ENCODE measurements at places on chromosomes 6 and 20.

DNA sequence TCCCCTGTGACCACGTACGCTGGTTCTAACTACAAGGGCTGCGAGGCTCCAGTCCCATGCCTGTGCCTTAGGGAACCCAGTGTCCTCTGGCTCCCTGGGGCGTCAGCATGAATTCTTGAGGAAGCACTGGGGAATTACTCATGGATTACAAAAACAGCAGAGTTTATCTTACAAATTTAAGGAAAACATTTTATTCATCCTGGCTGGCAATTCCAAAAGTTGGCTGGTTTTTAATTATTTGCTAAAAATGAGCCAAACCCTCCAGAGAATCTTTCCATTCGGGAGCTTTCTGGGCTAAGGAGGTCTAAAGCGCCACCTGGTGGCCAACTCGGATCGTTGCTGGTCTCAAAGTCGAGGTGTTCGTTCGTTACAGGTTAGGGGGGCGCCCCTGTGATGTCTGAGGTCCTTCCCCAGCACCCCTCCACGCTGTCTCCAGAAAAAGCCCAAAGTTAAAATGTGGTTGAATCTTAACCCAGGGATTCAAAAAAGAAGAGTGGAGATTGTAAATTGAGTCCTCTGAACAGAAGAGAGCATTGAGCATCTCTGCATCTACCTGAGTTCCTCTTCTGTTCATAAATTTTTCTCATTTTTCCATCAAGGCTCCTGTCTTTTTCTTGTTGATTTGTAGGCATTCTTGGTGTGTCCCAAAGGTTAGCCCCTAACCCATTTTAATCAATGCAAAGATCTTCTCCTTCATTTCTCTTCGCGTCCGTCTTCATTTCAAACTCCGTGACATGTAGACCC lies 99.4 kb downstream of the BFSP1 start:
- H3K4me3 ChIP-seq: no peak overlapping the region
- peaks cover 33% of the 10 kb centered on the region for H3K27me3 ChIP-seq
- no peaks in the 10 kb centered on the region for H3K36me3 ChIP-seq
- no peak overlapping the region for H3K27ac ChIP-seq

- no peak overlapping the region for H3K4me3 ChIP-seq
- H3K27me3 ChIP-seq: no peaks in the 10 kb centered on the region
- no peak overlapping the region for H3K27ac ChIP-seq
- peaks cover 41% of the 10 kb centered on the region for H3K36me3 ChIP-seq
- no peak for DNase-seq
- no peaks in the 10 kb centered on the region for H3K4me1 ChIP-seq
These were observed 28.7 kb upstream of the PI16 start for GRCh38 chr6:36925809-36926208.

- H3K36me3 ChIP-seq: peaks cover 12% of the 10 kb centered on the region
- peaks cover 33% of the 10 kb centered on the region for H3K4me1 ChIP-seq
- no peak for DNase-seq
- H3K4me3 ChIP-seq: peak overlapping the region; percentile 78
- H3K27me3 ChIP-seq: no peaks in the 10 kb centered on the region
These were observed 385.5 kb downstream of the HDGFL1 start for GRCh38 chr6:22954749-22955385.

DNA sequence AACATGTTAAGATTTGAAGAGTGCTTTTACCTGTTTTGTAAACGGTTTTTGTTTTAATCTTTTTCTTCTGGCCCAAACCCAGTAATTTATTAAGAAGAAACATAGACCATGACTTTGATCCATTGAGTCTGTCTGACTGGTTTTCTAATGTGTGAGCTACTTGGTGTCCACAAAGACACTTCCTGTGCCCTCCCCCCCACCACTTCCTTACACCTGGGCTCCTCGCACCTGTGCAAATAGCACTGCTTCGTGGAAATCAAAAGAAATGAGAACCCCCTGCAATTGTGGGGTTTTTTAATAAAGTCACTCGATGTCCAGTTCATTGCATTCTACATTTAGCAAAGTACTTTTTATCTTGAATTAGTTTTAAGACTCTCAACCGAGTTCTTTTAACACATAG lies 65.5 kb downstream of the SMOC2 start:
- peaks cover 2% of the 10 kb centered on the region for H3K4me1 ChIP-seq
- no peaks in the 10 kb centered on the region for H3K36me3 ChIP-seq
- no peak overlapping the region for H3K27ac ChIP-seq
- H3K4me3 ChIP-seq: no peak overlapping the region
- H3K27me3 ChIP-seq: peaks cover 5% of the 10 kb centered on the region

- H3K27me3 ChIP-seq: no peaks in the 10 kb centered on the region
- no peak for DNase-seq
- no peak overlapping the region for H3K4me3 ChIP-seq
- H3K4me1 ChIP-seq: no peaks in the 10 kb centered on the region
- no peak overlapping the region for H3K27ac ChIP-seq
These were observed 544.6 kb downstream of the ADGRB3 start for GRCh38 chr6:69179681-69180080.

- H3K4me1 ChIP-seq: peaks cover 29% of the 10 kb centered on the region
- no peaks in the 10 kb centered on the region for H3K27me3 ChIP-seq
- peaks cover 45% of the 10 kb centered on the region for H3K36me3 ChIP-seq
- H3K4me3 ChIP-seq: no peak overlapping the region
These were observed 116.3 kb upstream of the EMILIN3 start for GRCh38 chr20:41482647-41483552.

- no peaks in the 10 kb centered on the region for H3K27me3 ChIP-seq
- no peak for DNase-seq
- H3K27ac ChIP-seq: no peak overlapping the region
These were observed 218.2 kb downstream of the C6orf118 start for GRCh38 chr6:165091121-165091785.

GRCh38 chr6:151113641-151114040 lies 126.1 kb upstream of the AKAP12 start:
- no peaks in the 10 kb centered on the region for H3K36me3 ChIP-seq
- no peaks in the 10 kb centered on the region for H3K27me3 ChIP-seq
- no peaks in the 10 kb centered on the region for H3K4me1 ChIP-seq
- H3K27ac ChIP-seq: no peak overlapping the region

DNA sequence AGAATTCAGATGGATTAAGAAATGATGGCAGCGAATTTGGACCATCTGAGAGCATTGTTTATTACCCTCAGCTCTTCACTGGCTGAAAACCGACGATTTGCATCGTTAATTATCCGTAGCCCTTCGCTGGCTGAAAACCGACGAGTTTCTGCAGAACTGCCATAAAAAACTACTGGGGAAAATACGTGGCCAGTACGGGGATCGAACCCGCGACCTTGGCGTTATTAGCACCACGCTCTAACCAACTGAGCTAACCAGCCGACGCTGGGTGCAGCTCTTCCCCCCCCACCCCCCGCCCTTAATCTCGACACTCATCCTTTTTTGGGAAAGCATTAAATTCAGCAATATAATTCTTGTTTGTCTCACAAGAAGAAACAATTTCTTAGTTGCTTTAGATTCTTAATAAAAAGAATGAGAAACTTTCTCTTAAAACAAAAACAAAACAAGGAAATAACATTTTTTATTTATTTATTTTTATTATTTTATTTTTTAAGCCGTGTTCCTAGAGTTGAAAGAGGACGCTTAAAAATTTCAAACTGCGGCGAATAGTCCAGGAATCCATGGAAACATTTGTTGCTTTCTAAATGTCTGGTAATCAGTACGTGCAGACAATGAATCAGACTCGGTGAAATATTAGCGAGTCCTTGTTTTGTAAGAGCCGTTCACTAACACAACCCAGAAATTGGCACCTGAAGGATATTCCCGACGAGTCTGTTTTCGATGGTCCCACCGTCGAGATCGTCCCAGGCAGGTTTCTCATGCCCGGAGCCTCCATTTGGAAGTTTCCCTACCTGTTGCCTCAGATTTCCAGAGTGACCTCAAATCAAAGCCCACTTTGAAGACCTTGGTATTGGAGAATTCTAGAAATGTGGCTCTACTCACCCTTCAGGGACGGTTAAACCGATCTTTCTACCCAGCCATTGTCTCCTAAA lies 27.8 kb downstream of the PRSS16 start:
- peaks cover 73% of the 10 kb centered on the region for H3K27me3 ChIP-seq
- no peak overlapping the region for H3K4me3 ChIP-seq
- H3K27ac ChIP-seq: no peak overlapping the region
- H3K4me1 ChIP-seq: peaks cover 2% of the 10 kb centered on the region
- no peak for DNase-seq
- peaks cover 25% of the 10 kb centered on the region for H3K36me3 ChIP-seq

GRCh38 chr6:110448846-110449540 lies 27.4 kb downstream of the SLC22A16 start:
- no peaks in the 10 kb centered on the region for H3K4me1 ChIP-seq
- no peak overlapping the region for H3K27ac ChIP-seq
- no peaks in the 10 kb centered on the region for H3K27me3 ChIP-seq
- H3K4me3 ChIP-seq: no peak overlapping the region
- DNase-seq: no peak

- H3K4me1 ChIP-seq: no peaks in the 10 kb centered on the region
- DNase-seq: no peak
- no peaks in the 10 kb centered on the region for H3K36me3 ChIP-seq
- peaks cover 6% of the 10 kb centered on the region for H3K27me3 ChIP-seq
- H3K4me3 ChIP-seq: no peak overlapping the region
These were observed 132.8 kb downstream of the PFDN4 start for GRCh38 chr20:54340667-54341081.

DNA sequence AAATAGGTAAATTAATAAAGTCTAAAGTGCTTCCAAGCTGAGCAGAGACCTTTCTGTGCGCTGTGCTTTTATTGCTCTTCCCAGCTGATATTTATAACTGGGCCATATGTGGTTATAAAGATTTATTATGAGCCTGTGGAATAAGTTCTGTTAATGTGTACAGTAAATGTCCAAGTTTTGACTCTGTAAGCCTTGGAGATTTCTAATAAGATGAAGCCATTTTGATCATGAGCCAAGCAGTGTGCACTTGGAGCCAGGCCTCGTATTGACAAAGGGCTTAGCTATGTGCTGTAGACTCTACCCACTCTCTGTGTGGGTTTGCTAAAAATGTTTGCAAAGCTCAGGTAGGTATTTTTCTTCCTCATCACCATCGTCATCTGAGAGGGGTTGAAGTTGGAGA lies 361.1 kb downstream of the FOXA2 start:
- H3K4me3 ChIP-seq: no peak overlapping the region
- H3K4me1 ChIP-seq: no peaks in the 10 kb centered on the region
- H3K27me3 ChIP-seq: no peaks in the 10 kb centered on the region
- no peak for DNase-seq
- no peaks in the 10 kb centered on the region for H3K36me3 ChIP-seq
- no peak overlapping the region for H3K27ac ChIP-seq

- H3K36me3 ChIP-seq: peaks cover 15% of the 10 kb centered on the region
- H3K4me1 ChIP-seq: peaks cover 72% of the 10 kb centered on the region
- no peak for DNase-seq
- H3K27me3 ChIP-seq: no peaks in the 10 kb centered on the region
- H3K27ac ChIP-seq: no peak overlapping the region
- H3K4me3 ChIP-seq: peak overlapping the region; percentile 1
These were observed 26.7 kb downstream of the SMAP1 start for GRCh38 chr6:70694371-70694770.

- H3K27me3 ChIP-seq: peaks cover 26% of the 10 kb centered on the region
- no peak overlapping the region for H3K4me3 ChIP-seq
- H3K4me1 ChIP-seq: no peaks in the 10 kb centered on the region
- DNase-seq: no peak
- no peak overlapping the region for H3K27ac ChIP-seq
- H3K36me3 ChIP-seq: no peaks in the 10 kb centered on the region
These were observed 45.2 kb upstream of the CTAGE9 start for GRCh38 chr6:131756039-131756438.

DNA sequence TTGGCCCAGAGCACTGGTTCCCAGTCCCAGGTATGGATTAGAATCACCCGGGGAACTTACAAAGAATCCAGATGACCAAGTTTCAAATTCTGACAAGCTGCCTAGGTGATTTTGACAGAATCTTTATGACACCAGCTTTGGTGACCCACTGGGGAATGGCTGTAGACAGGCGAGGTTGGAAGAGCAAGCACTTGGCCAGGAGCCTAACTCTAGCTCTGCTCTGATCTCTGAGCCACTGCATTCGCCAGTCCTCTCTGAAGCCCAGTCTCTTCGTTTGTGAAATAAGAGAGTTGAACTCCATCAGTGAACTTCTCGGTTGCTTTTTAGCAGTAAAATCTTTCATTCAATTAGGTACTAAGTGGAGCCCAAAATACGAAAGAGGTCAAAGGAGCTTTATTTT lies 161.2 kb downstream of the VEGFA start:
- no peak overlapping the region for H3K4me3 ChIP-seq
- no peaks in the 10 kb centered on the region for H3K27me3 ChIP-seq
- DNase-seq: no peak
- H3K36me3 ChIP-seq: no peaks in the 10 kb centered on the region
- H3K27ac ChIP-seq: no peak overlapping the region
- peaks cover 21% of the 10 kb centered on the region for H3K4me1 ChIP-seq

DNA sequence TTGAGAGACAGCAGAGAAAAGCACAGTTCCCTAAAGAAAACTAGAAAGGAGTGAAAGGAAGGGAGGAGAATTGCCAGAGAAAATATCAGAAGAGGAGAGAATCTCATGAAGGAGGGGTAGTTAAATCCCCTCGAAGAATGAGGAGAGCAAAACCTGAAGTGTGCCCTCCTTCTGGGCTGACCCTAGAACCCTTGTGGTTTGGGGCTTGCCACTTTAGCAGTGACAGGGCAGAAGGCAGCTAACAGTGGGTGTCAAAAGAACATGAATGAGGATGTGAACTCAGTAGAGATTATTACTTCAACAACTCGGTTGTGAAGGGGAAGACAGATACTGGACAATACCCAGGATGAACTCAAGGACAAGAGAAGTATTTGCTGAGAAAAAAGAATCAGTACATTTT lies 73.6 kb downstream of the RALGAPA2 start:
- H3K4me3 ChIP-seq: no peak overlapping the region
- peaks cover 10% of the 10 kb centered on the region for H3K36me3 ChIP-seq
- no peaks in the 10 kb centered on the region for H3K27me3 ChIP-seq

DNA sequence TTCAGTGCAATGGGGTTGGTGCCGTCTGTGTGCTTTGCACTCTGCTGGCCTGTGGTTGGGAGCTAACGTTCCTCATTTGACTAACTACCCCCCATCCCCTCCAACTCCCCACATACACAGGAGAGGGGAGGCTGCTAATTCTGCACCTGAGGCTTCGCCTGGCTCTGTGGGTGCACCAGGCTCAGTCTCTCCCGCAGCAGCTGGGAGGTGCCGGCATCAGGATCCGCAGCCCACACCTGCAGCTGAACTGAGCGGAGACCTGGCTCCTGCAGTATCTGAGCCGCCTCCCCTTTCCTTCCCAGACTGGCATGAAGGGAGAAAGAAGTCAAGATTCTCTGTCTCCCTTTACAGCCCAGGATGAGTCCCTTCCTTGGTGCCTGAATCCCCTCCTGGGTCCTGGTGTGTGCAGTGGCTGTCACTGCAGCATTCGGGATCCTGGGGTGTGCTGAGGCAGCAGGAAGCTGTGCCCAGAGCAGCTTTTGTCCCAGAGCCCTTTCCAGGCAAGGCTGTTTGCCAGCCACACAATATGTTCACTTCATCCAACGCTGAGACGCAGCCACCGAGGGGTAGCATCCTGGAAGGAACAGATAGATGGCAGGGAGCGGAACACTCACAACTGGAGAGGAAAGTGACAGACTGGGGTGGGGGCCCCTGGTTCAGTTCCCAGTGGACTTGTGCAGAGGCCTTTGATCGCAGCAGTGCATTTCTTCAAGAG lies 70.2 kb downstream of the CDH4 start:
- no peak overlapping the region for H3K4me3 ChIP-seq
- H3K27me3 ChIP-seq: no peaks in the 10 kb centered on the region
- no peaks in the 10 kb centered on the region for H3K36me3 ChIP-seq
- DNase-seq: no peak
- H3K27ac ChIP-seq: no peak overlapping the region
- H3K4me1 ChIP-seq: no peaks in the 10 kb centered on the region
